ENCODE measurements at places on chromosomes 5 and 9.

- DNase-seq: no peak
Measured at GRCh38 chr9:28563291-28563934, 990.1 kb upstream of the C9orf72 start.

- DNase-seq: no peak
Measured at GRCh38 chr9:75997206-75997605, 106.7 kb downstream of the PCSK5 start.

- no peak for DNase-seq
Measured at GRCh38 chr9:34034698-34035065, 14.0 kb downstream of the UBAP2 start.

DNA sequence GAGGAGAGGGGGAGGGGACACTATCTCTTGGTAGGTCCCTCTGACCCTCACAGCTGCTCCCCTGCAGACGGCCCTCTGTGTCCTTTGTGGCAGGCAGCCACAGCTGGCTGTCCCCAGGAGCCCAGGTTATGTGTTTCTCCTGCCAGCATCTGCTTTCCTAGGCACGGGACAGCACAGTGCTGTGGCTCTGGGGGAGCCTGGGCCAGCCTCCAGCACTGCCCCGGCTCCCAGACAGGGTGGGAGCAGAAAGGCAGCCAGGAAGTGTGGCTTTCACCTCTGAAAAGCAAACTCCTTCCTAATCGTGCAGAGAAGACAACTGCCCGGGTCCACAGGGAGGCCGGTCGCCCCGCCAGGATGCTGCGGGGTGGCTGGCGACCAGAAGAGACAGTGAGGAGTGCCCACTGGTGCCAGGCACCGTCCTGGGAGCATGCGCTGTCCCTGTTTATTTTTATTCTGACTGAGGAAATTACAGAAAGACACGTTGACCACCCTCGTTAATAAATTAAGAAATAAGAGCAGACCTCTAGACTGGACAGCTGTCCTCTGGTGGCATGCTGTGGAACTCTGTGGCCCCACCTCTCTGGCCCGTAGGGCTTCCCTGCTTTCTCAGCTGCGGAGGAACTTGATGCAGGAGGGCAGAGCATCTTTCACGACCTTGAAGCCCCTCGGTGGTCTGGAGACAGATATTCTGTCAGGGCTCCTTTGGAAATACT lies 240.3 kb downstream of the FANCC start:
- DNase-seq: no peak

DNA sequence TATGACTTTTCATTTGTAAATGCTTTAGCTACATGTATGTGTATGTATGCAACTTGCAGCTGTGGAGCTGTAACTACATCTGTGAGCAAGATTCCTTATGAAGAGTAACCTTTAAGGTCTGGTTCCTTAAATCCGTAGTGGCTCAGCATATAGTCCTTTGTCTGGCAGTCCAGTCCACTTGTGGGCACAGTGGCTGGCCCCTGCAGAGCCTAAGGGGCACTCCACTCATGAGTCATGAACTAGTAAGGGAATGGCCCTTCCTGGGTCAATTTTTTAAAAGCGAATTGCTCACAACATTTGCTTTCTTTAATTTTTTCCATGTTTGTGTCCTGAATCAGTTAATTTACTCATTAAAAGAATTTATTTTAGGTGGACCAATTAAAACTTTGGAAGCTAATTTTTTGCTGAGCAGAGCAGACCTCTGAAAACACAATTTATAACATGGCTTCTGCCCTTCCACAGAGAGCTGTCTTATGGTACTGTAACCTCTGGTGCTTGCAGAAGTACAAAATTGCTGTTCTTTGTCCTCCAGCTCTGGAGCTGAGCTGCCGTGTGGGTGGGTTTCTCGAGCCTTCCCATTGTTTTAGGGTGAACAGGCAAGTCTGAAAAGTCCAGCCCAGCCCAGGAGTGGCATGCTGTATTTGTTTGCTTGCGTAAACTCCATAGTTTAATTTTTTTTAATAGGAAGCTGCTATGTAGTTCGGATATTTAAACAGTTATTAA lies 110.1 kb downstream of the MVB12B start:
- no peak for DNase-seq

Measured in NCI-H69 (cell line).